ENCODE measurements at places on chromosomes 5 and 9.

- DNase-seq: no peak
Measured at GRCh38 chr5:112310746-112311145, 108.3 kb downstream of the EPB41L4A start.

GRCh38 chr9:93843396-93843795 lies 111.8 kb downstream of the BARX1 start:
- DNase-seq: no peak

DNA sequence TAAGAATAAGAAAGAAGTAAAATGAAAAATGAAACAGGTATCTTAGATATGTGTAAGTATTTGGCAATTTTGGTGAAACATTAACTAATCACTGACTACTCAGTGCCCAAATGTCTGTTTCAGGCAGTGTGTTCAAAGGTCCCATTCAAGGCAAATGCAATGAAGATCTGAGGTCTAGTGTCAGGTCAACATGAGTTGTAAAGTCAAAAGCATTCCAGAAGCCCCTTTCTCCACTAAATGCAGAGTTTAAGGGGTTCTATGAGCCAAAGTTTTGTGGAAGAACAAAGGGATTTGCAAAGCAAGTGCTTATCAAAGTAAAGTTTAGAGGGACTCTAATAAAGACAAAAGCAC lies 71.0 kb upstream of the GPBP1 start:
- DNase-seq: no peak

DNA sequence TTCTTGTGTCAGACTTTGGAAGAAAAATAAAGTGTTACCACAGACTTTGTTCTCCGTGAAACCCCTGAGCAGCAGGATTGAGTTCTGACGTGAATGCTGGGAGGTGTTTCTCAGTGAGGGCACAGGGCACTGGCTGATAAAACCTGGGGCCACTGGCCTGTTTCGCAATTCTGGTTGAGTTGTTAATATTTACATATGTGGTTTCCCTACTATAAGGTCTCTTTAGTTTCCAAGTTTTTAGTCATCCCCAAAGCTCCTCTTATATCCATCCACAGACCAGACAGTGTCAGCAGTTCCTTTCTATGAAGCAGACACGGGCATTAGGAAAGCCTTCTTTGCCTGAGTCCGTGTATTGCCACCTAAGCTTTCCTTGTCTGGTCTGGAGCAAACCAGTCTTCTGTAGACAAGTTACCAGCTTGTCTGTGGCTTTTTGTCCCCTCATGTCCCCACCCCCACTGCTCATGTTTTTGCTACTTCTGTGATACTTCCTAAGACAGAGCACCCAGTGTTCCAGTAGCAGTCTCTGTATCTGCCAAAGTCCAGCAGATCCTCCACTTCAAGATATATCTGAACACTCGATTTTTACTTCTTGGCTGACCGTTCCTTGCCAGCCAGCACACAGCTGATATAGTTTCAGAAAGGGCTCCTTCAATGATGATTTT lies 42.0 kb downstream of the ACO1 start:
- no peak for DNase-seq

GRCh38 chr9:116153765-116154333 lies at the start of gene PAPPA:
Gene PAPPA, plus strand, starts transcription at chr9:116153791. Its CDS starts 382 bp downstream, at chr9:116154173.
- no peak for DNase-seq

DNA sequence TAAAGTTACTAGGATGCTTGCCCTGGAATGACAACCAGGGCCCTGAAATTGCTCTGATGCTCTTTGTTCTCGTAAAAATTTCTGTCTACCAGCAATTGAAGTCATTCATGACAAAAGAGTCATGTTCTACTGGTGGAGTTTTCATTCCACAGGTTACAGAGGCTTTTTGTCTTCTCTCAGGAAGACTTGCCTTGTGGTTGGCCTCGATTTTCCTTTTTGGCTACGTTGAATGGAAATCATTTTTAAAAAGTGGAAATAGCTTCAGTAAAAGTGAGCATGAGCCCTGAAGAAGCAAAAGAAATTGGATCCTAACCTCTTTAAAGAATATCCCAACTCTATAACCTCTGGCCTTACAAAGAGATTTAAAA lies 255.2 kb downstream of the AOPEP start:
- DNase-seq: no peak

DNA sequence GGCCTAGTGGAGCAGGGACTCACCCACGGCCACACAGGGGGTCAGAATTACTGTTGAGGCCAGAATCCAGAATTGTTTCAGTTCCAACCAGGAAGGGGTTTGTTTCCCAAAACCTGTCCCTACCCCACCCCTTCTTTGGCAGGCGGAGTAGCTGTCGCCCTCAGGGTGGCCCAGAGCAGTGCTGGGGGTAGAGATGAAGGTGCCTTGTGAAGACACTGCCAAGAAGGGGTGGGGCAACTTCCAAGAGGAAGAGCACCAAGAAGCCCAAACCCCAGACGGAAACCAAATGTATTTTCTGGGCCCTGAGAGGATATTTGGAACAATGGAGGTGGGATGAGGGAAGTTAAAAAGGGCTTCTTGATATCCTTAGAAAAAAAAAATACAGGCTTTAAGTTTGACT lies 11.4 kb upstream of the NDST1 start:
- DNase-seq: no peak

- DNase-seq: no peak
Measured at GRCh38 chr9:36938617-36939016, 95.5 kb downstream of the PAX5 start.

GRCh38 chr5:57232293-57233033 lies 58.6 kb downstream of the GPBP1 start:
- no peak for DNase-seq

DNA sequence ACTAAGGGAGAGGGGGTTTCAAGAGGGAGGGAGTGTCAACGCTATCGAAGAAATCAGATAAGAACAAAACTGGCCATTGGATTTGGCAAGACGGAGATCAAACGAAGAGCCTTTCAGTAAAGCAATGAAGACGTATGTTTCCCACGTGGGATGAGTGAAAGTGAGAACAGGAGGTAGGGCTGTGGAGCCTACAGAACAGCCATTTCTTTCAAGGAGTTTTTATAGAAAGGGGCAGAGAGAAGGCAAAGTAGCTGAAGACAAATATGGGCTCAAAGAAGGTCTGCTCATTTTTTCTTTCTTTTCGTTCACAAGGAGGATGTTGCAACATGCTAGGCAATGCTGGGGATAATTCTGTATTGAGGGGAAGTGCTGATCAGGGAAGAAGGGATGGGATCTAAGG lies 98.3 kb downstream of the SUSD1 start:
- no peak for DNase-seq

All from activated naive CD4-positive, alpha-beta T cell treated with anti-CD3 and anti-CD28 coated beads, Interleukin-2, amount 50 U/mL, for 72 hours (primary cell).